ENCODE measurements at places on chromosomes 11 and 22.

DNA sequence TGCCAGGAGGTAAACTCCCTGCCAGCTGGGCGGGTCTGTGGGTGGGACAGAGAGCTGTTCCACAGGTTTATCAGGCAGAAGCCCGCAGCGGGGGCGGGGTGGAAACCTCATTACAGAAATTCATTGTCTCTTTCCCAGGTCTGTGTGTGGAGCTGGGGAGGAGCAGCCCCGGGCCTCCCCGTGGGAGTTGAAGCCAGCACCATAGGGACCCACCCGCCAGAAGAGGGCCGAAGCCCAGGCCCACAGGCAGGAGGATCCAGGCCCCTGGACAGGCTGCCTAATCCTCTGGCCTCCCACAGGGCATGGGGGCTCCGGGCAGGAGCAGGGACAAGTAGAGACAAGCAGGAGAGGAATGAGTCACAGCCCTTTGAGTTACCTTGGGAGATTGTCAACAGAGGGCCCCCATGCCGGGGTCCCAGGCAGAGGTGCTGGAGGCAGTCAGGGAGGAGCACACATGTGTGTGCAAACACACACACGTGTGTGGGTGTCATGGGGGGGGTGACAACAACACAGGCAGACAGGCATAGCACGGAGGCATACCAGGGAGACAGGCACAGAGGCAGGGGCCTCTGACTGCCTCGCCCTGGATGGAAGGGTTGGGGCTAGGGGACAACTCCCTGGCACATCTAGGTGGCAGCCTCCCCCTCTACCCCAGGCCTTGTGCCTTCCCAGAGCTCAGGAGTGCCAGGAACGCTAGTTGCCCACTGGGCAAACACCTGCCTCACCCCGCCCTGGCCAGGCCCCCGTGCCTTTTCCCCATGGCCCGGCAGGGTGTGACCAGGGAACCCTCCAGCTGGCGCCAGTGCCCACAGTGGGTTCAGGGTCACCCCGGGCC lies 1.4 kb downstream of the CDC42BPG start:
- peak; percentile 86 for DNase-seq

DNA sequence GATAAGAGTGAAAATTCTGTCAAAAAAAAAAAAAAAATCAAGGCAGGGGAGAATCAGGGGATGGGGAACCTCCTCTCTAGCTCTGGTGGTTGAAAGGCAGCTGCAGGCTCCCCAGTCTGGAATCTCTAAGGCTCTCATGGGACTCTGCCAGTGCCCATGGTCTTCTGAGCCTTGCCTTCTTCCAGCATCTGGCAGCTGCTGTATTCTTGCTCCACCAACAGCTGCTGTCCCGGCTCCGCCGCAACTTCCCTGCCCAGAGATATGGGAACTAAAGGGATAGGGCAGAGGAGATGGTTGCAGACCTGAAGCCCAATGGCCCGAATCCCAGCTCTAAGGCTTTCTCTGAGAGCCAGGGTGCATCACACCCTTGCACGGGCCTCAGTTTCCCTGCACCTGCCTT lies 49.5 kb upstream of the PHF21B start:
- DNase-seq, result no peak

DNA sequence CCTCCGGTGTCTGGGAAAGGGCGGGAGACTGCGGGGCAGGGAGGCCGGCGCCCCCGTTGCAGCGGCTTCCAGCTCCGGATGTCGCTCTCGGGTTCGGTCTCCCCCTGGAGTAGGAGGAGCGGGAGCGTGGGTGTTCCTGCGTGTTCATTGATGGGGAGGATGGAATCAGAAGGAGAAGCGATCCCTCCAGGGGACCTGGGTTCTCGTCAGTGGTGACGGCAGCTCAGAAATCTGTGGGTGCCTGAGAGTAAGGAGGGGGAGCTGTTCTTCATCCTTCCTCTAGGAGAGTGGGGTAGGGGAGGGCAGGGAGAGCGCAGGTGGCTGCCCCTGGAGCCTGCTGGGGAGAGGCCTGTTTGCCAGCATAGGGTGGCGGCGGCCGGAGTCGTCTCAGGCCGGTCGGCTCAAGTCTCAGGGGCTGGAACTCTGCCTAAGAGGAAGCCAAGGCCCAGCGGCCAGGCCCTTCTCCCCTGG lies 1.1 kb downstream of the UBASH3B start:
- DNase-seq, result peak; percentile 70

GRCh38 chr11:64357446-64357845 lies 1.5 kb upstream of the RPS6KA4 start:
- no peak for DNase-seq

DNA sequence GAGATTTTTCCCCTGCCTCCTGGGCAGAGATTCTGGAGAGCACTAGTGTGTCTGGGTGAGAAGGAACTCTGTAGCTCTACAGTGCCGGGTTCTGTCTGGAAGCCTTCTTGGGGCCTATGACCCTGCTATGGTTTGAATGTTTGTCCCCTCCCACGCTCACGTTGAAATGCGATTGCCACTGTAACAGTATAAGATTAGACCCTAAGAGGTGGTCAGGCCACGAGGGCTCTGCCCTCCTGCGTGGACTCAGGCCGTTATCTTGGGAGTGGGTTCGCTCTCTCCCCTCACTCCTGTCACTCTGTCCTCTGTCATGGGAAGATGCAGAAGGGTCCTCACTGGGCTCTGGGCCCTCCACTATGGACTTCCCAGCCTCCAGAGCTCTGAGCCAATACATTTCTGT lies 3.5 kb downstream of the AP5B1 start:
- DNase-seq, result peak; percentile 19

- DNase-seq, result peak; percentile 55
Measured at GRCh38 chr11:79393362-79394043, 47.3 kb downstream of the TENM4 start.

- no peak for DNase-seq
Measured at GRCh38 chr22:26735019-26735409, 77.6 kb downstream of the MIAT start.

- no peak for DNase-seq
Measured at GRCh38 chr11:11605181-11605580, 16.6 kb downstream of the GALNT18 start.

- DNase-seq, result no peak
Measured at GRCh38 chr22:19648419-19648929, 65.8 kb upstream of the SEPTIN5 start.

- peak; percentile 64 for DNase-seq
Measured at GRCh38 chr11:130001461-130002351, 929 bp downstream of the PRDM10 start.

DNA sequence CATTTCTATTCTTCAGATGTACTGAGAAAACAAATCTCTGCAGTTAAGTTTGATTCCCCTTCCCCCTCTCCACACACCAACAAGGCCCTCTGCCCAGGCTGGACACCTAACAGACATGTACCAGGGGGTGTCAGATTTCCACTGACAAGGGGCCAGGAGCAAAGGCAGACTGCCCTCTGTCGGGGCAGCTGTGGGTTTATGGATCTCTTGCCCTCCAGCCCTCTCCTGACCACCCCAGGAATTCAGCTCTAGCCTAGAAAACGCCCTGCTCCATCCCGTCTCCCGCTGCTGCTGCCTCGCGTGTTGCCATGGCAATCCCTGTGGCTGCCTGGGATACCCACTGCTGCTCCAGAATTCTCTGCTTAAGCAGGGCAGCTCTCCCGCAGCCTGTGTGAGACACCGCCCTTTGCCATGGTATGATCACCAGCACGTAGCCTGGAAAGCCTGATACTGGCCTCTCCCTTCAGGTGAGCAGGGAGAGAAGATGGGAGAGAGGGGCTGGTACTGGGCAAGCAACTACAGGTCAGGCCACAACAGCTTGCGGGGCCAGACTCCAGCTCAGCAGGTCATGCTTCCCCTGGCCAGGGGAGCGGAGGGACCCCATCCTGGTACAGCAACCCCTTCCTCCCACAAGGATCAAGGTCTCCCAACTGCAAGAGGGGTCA lies 41.6 kb downstream of the BUD13 start:
- DNase-seq, result peak; percentile 37

DNA sequence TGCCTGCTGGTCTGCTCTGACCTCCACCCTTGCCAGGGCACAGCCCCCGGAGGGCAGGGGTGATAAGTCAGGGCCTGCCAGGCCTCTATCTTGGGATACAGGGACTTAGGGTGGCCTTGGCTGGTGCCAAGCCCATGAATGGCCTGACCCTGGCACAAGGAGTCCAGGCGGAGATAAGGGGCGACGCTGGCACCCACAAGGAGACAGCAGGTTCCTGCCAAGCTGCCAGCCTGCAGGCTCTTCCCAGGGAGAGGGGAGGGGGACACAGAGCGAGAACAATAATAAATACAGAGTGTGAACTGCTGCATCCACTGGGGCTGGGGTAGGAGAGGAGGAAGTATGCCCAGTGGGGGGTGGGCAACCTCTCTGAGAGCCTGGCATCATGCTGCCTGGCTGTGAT lies 978 bp downstream of the CSDC2 start:
- DNase-seq, result no peak

- no peak for DNase-seq
Measured at GRCh38 chr11:67642173-67643120, 2.9 kb upstream of the TBX10 start.

DNA sequence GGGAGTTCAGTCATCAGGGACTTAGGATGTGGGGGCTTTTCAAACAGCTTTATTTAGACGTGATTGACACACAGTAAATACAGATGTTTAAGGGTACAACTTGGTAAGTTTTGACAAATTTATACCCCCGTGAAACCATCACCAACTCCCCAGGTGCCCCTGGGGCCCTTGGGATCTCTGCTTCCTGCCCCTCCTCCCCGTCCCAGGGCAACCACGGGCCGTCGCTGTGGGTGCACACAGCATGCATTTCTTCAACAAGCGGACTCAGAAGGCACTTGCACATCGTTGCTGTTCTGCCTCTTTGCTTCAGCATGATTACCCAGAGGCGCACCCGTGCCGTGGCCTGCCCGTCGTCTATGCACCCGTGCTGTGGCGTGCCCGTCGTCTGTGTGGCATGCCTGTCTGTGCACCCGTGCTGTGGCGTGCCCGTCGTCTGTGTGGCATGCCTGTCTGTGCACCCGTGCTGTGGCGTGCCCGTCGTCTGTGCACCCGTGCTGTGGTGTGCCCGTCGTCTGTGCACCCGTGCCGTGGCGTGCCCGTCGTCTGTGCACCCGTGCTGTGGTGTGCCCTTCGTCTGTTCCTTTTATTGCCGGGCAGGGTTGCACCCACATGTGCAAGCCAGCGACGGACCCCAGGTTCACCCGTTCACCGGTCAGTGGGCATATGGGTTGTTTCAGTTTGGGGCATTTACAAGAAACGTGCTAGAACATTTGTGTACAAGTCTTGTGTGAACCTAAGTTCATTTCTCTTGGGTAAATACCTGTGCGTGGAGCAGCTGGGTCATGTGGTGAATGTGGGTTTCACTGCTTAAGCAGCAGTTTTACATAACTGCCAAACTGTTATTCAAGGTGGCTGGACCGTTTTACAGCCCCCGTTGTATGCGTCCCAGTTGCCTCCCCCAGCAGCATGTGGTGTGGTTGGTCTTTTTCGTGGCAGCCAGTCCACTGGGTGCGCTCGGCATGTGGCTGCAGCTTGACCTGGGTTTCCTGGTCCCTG lies 8.3 kb downstream of the CD81 start:
- no peak for DNase-seq

DNA sequence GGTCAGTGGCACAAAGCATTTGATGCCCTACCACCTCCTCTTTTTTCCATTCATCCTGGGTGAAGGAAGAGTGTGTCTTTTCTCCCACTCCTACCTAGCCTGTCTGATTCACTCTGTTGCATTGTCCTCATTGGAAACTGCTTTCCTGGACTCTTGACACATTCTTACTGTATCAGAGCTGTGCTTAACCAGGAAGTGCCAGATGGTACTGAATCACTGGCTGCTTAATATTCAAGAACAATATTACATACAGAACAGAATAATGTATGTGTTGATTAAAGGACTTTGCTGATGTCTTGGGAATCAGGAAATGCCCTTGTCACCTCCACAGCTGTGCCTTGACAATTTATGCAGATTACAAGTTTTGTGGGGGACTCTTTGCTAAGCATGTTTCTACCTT lies 44.4 kb downstream of the SVIP start:
- no peak for DNase-seq

- no peak for DNase-seq
Measured at GRCh38 chr22:44171561-44171960, 9.2 kb upstream of the PARVG start.

- DNase-seq, result no peak
Measured at GRCh38 chr22:40567106-40567505, 69.4 kb downstream of the MRTFA start.

- DNase-seq, result no peak
Measured at GRCh38 chr11:92897487-92897886, 72.0 kb upstream of the MTNR1B start.

DNA sequence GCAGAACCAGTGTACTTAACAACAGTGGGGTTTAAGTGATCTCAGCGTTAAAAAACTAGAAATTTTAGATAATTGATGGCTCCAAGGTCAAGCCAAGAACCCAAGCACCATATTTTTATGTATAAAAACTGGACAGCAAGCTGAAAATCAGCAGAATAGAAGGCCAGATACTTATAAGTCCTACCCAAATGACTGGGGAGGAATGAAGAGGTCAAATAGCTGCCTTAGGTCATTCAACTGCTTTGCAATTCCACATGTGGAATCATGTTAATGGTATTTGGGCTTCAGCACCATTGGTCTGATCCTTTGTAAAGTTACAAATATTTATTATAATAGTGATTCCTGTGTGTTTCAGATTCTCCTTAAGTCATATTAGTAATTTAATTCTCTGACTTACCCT lies 108.4 kb downstream of the FAT3 start:
- no peak for DNase-seq

DNA sequence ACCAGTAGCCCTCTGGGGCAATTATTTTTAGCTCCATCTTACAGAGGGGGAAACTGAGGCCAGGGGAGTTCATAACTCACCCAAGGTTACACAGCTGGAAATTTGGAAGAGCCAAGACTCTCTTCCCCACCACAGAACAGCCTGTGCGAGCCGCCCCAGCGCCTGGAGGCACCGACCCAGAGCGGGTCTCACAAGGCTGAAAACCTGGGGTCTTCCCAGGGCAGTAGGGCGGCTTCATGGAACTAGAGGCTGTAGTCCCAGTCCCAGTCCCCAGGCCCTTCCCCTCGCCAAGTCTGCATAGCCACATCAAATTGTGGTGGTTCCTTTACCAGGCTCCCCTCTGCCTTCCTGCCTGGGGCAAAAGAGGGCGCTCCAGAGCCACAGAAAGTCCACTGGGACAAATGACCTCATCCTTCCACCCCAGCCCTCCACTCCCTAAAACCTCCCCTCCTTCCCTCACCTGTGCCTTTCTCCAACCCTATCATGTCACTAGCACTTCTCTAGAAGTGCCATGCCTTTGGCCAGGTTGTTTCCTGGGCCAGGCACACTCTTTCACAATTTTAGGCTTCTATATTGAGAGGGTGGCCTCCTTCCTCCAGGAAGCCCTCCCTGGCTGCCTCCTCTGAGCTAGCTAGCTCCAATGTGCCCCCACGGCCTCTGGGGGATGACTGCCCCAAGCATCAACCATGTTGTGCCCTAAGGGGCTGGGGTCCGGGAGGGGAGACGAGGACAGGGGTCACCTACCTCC lies 15.2 kb upstream of the CDC42EP1 start:
- DNase-seq, result peak; percentile 84

- no peak for DNase-seq
Measured at GRCh38 chr11:46513934-46514342, 79.9 kb downstream of the AMBRA1 start.

DNA sequence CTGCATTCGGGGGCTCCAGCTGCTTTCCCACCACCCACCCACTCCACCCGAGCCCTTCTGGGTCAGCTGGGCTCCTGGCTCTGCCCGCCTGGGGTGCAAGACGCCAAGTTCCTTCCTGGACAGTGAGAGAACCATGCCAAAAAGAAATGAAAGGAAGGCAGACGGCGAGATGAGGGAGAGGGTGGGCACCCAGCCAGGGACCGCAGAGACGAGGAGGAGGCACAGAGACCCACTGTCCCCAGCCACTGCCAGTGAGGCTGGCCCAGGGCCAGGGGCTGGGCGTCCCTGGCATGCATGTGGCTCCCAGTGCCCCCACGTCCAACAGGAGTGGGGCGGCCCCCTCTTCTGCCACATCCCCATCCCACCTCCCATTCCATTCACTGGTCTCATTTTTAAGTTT lies 10.8 kb upstream of the CD81 start:
- DNase-seq, result no peak
